ENCODE measurements at places on chromosomes 1 and 21. TPM values are rescaled to one million over a fixed set of nuclear protein-coding genes. Genes with fewer than 3 reads are reported as not detected.

Gene C4BPA
- 7.5 TPM for total RNA-seq

GRCh38 chr1:52645261-52645660 is 12.3 kb downstream of the SHISAL2A start:
- no peaks in the 10 kb centered on the region for H3K27me3 ChIP-seq
- no peaks in the 10 kb centered on the region for H3K4me1 ChIP-seq
- no peak overlapping the region for H3K4me3 ChIP-seq
- H3K36me3 ChIP-seq, result no peaks in the 10 kb centered on the region
- no peak overlapping the region for H3K27ac ChIP-seq

DNA sequence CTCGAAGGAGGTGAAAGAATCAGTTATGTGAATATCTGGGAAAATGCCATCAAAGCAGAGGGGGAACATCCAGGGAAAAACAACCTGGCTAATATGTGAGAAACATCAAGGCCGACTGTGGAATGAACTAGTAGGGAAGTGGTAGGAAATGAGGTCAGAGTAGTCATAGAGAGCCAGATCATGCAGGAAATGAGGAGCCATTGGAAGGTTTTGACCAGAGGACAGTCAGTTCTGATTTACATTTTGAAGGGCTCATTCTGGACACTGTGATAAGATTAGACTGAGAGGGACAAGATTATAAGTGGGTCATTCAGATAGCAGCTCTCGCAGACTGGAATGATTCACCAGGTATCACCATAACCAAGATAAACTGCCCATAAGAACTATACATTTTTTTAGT is 63.7 kb downstream of the SYT14 start:
- DNase-seq, result no peak
- H3K4me1 ChIP-seq, result no peaks in the 10 kb centered on the region
- no peak overlapping the region for H3K4me3 ChIP-seq
- no peaks in the 10 kb centered on the region for H3K36me3 ChIP-seq

DNA sequence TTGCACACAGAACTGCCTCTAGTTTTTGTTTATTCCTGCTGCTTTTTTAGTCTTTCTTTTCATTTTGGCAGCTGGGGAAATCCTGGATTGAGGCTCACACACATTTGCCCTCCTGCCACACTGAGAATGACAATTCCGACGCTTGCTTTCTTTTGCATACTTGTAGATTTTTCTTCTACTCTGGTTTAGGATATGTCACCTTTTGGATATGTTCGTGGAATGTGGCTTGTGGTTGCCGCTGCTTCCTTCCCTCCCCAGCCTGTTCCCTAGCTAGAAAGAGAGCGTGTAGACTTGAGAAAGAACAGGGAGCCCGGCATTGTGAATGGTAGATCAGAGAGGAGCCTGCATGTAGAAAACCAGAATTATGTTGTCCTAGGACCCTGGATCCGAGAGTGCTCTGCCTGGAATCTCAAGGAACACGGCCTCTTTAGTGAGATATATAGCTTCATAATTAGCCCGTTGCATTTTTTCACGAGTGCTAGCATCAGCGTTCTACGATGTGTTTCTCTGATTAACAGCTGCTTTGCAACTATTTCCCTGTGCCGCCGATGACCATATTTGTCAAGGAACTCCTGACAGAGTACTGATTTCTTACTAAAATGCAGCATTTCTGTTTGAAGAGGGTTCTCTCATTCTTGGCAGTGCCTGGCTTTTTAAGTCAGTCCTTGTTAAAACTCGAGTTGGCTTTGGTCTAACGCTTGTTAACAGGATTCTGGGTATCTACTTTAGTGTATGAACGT is 56.2 kb downstream of the PEX14 start:
- H3K27ac ChIP-seq, result peak overlapping the region; percentile 78
- no peaks in the 10 kb centered on the region for H3K27me3 ChIP-seq
- no peaks in the 10 kb centered on the region for H3K4me1 ChIP-seq
- H3K36me3 ChIP-seq, result no peaks in the 10 kb centered on the region
- no peak for DNase-seq
- H3K4me3 ChIP-seq, result peak overlapping the region; percentile 15

DNA sequence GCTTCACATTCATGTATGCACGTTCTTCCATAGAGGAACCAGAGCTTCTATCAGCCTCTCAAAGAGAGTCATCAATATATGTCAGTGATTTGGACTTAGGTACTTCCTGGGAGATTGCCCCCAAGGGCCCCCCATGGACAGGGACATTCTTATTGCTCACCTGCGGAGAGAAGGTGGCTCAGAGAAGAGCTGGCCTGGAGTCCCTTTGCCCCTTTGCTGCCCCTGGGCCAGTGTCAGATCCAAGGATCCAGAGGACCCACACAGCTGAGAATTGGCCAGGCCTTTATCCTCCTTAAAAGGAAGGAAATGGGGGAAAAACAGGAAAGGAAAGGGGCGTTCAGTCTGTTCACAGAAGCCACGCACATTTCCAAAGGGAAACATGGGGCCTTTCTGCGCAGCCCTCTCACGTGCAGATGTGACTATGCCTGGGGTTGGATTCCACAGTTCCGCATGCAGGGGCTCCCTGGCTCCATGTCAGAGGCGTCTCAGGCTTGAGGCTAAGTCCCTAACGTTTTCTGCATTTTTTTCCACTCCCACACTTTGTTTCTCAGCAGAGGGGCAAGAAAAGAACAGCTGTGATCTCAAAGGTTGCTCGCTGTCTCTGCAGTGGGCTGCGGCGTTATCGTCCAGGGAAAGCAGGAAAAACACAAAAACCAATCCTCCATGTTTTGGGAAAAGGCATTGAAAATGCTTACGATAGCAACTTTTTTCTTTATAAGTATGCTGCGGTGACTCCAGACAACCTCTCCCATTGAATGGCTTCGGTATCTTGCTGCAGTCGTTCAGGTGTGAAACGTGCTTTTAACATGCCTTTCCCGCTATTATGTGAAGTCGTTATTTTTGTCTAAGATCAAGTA is 5.9 kb downstream of the C1orf226 start:
- H3K27me3 ChIP-seq, result no peaks in the 10 kb centered on the region
- no peaks in the 10 kb centered on the region for H3K4me1 ChIP-seq
- DNase-seq, result no peak

DNA sequence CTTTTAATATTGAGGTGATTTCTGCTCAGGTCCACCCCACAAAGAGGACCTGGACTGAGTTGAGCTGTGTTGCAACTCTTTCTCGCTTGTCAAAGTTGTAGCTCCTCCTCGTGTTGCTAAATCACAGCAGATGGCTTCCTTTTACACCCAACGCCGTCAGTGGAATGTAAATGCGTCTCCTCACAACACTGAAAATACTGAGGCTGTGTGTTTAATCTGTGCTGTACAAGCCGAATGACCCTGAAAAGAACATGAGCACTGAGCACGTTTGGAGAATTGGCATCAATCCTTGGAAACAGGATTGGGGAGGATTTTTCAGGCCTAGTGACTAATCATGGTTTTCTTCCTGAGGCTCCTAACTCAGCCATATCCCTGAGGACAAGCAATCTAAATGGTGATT is 196.0 kb downstream of the CRB1 start:
- no peaks in the 10 kb centered on the region for H3K27me3 ChIP-seq
- DNase-seq, result no peak
- H3K4me3 ChIP-seq, result no peak overlapping the region
- peak overlapping the region; percentile 4 for H3K27ac ChIP-seq

Gene GJB4
- total RNA-seq, result 0.15 TPM

DNA sequence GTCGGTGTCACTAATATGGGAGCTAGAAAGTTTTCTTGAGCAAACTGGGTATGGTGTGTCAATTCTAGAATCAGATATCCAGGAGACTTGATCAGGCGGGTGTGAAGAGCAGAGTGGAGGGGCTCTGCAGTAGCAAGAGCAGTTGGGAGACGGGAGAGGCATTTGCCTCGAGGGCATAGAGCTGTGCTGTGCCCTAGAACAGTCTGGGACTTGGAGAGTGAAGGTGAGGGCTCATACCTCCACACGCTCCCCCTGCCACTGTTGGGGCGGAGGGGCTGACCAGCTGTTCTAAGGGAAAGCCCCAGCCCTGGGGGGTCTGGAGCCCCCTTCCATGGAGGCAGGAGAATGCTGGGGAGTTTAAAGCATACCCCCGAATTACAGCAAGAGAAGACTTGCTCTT is 33.8 kb downstream of the SIM2 start:
- H3K27me3 ChIP-seq, result peaks cover 54% of the 10 kb centered on the region
- no peaks in the 10 kb centered on the region for H3K4me1 ChIP-seq
- no peaks in the 10 kb centered on the region for H3K36me3 ChIP-seq
- H3K27ac ChIP-seq, result no peak overlapping the region
- DNase-seq, result no peak

GRCh38 chr1:221316491-221317056 is 425.3 kb downstream of the DUSP10 start:
- H3K4me1 ChIP-seq, result no peaks in the 10 kb centered on the region
- no peak overlapping the region for H3K27ac ChIP-seq
- no peaks in the 10 kb centered on the region for H3K27me3 ChIP-seq
- H3K36me3 ChIP-seq, result no peaks in the 10 kb centered on the region
- DNase-seq, result no peak

DNA sequence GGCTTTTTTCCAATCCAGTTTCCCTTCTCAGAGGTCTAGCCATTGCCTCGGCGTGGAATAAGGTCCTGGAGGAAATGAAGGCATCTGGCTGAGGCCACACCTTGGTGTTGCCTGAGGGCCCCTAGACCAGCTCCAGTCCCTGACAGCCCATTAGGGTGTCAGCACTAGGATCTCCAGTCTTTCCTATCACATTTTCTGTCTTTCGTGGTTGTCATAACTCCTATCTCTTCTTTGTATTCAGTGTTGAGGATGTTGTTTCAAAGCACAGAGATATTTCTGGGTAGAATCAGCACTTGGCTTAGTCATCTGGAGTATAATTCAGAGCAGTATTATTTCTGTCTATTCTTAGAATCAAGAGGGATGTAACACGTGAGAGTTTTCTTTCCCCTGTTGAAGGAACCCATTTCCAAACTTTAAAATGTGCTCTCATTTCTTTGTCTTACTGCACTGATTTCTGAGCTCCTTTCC is 844.3 kb downstream of the KCNT2 start:
- H3K27me3 ChIP-seq, result no peaks in the 10 kb centered on the region
- no peaks in the 10 kb centered on the region for H3K36me3 ChIP-seq
- no peak overlapping the region for H3K27ac ChIP-seq
- no peaks in the 10 kb centered on the region for H3K4me1 ChIP-seq

DNA sequence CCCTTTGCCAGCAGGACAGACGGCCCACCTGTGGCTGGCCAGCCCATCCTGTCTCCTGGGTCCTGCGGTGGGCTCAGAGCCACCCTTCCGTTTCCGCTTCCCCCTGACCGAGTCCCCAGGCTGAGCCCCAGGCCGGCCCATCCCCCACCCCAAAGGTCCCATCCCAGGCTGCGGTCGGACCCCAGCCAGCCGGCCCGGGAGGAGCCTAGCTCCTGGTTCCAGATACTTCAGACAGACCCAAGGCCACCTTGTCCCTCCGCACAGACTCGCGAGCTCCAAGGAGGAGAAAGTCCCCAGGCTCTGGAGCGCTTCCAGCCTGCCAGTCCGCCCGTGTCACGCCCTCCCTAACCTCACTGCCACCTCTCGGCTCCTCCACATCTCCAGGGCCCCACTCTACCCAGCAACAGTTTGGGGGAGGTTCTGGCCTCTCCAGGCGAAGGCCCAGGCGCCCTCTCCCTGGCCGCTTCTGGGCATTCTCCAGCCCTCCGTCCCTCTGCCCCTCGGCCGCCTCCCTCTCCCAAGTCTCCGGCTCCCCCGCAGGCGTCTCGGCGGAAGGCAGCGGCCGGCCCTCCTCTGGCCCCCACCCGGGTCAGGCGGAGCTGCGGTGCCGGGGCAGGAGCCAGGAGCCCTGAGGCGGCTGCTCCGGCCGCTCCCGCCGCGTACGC is 835 bp downstream of the LRRN2 start:
- DNase-seq, result no peak
- H3K36me3 ChIP-seq, result no peaks in the 10 kb centered on the region
- H3K4me1 ChIP-seq, result peaks cover 6% of the 10 kb centered on the region
- peak overlapping the region; percentile 82 for H3K4me3 ChIP-seq
- no peaks in the 10 kb centered on the region for H3K27me3 ChIP-seq

Gene NPPB
- total RNA-seq, result not detected

Gene DDR2
- total RNA-seq, result 41.9 TPM

Gene ANKRD34A
- total RNA-seq, result 0.59 TPM

GRCh38 chr1:98674075-98674781 is 12.7 kb downstream of the SNX7 start:
- H3K4me3 ChIP-seq, result no peak overlapping the region
- no peaks in the 10 kb centered on the region for H3K27me3 ChIP-seq
- H3K4me1 ChIP-seq, result peaks cover 3% of the 10 kb centered on the region
- no peak for DNase-seq

DNA sequence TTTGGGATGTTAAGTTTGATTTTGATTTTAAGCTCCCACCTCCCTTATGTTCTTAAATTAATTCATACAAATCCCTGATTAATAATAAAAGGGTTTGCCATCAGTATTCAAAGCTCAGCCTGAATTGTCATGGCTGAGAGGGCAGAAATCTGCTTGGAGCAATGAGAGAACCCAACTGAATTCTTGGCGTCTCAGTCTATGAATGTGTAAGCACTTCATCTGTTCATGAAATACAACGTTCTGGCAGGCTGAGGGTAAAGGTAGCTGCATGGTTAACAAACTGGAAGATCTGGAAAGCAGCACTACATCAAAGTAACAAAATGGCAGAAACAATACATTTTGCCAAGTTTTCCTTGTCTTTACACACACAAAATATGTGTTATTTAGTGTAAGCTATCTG is 95.3 kb downstream of the ACBD6 start:
- DNase-seq, result no peak
- no peaks in the 10 kb centered on the region for H3K4me1 ChIP-seq

Gene ILDR2
- not detected for total RNA-seq

Gene TMEM51
- total RNA-seq, result 26.3 TPM

DNA sequence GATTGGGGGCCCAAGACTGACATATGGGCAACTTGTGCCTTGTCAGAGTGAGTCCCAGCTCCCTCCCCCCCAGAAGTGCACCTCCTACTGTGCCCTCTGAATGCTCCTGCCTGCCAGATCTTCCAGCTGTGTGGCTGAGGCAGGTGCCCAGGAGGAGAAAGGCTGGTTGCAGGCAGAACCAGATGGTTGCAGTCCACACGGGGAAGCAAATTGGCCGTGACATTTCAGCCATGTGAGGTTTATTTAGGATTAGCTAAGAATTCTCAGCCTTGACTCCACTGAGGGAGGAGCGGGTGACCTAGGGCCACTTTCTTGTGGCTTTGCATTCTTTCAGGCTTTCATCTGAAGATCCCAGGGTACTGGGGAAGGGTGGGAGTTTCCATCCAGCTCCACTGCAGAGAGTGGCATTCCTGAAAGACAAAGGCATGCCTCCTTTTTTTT is 33.8 kb downstream of the PEX14 start:
- no peak overlapping the region for H3K27ac ChIP-seq
- H3K36me3 ChIP-seq, result no peaks in the 10 kb centered on the region
- H3K27me3 ChIP-seq, result no peaks in the 10 kb centered on the region
- DNase-seq, result no peak
- H3K4me3 ChIP-seq, result no peak overlapping the region

GRCh38 chr21:29194342-29194741 is 63.9 kb downstream of the MAP3K7CL start:
- H3K27me3 ChIP-seq, result no peaks in the 10 kb centered on the region
- no peaks in the 10 kb centered on the region for H3K4me1 ChIP-seq
- no peak for DNase-seq
- no peak overlapping the region for H3K4me3 ChIP-seq

GRCh38 chr1:80961464-80962190 is 839.1 kb upstream of the ADGRL2 start:
- H3K4me1 ChIP-seq, result no peaks in the 10 kb centered on the region
- DNase-seq, result no peak
- H3K4me3 ChIP-seq, result no peak overlapping the region
